CD14-positive monocyte (primary cell): ENCODE measurements at places on chromosomes 1 and 21. TPM values are rescaled to one million over a fixed set of nuclear protein-coding genes. Genes with fewer than 3 reads are reported as not detected.

The RGS13 gene
- not detected for polyA plus RNA-seq

The LRRC38 gene
- not detected for polyA plus RNA-seq

The TOE1 gene
- 3.9 TPM for polyA plus RNA-seq

DNA sequence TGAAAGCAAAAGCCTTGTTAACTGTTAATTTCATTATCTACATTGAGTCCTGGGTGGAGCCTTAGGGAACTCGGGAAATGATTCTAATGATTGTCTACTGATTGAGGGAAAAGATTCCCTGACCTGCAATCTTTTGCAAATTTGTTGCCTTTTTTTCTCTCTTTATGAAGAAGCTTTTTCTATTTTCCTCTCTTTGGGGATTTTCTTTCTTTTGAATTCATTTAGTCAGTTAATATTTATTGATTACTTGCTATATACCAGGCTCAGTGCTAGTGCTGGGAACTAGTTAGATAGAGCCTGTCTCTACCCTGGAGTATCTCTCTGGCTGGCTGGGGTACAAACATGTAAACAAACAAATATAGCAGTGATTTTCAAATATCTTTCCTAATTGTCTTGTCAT, 71.2 kb upstream of the CACYBP start:
- no peak overlapping the region for H3K4me3 ChIP-seq
- H3K27me3 ChIP-seq: no peaks in the 10 kb centered on the region
- no peaks in the 10 kb centered on the region for H3K36me3 ChIP-seq
- no peaks in the 10 kb centered on the region for H3K4me1 ChIP-seq

GRCh38 chr1:182644886-182645285, 39.5 kb downstream of the RGS8 start:
- H3K27me3 ChIP-seq: no peaks in the 10 kb centered on the region
- H3K4me3 ChIP-seq: no peak overlapping the region
- H3K4me1 ChIP-seq: no peaks in the 10 kb centered on the region
- H3K36me3 ChIP-seq: no peaks in the 10 kb centered on the region
